ENCODE measurements at places on chromosomes 5 and 9.

DNA sequence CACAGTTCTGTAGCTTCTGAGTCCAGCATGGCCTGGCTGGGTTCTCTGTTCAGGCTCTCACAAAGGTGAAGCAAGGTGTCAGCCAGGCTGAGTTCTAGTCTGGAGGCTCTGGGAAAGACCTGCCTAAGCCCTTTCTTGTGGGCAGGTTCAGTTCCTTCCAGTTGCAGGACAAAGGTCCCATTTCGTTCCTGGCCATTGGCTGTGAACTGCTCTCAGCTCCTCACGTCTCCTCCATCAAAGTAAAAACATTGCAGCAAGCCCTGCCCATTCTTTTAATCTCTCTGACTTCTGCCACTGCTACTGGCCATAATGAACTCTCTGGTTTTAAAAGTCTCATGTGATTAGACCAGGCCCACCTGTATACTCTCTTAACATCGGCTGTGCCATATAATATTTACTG, 61.6 kb upstream of the BARX1 start:
- DNase-seq: peak; percentile 45

DNA sequence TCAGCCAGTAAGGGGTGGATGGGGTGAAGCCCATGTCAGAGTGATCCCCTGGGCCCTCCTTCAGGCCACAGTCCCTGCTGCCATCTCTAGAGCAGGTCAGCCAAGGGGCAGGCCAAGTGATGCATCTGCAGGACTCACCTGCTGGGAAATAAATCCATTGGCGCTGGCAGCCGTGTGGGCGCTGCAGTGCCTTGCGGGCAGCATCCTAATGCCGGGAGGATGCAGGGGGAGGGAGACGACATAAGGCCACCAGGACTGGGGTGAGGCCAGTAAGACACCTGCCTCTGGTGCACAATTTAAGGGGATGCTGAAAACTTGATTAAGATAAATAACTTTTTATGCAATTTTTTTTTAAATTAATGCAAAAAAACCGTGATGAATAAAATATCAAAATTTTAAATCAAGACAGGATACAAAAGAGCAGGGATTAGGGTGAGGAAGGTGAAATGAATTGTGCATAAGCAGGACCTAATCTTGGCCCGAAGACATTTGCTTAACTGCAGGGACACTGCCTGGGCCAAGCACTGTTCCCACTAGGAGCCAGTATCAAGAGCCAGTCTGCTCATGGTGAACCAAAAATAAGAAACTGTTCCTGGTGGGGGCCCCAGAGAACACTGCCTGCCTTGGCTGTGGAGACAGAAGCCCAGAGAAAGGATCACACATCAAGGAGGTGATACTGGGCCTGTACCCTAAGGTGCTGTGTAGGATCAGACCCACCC, 67.5 kb upstream of the CPLX2 start:
- DNase-seq: no peak

GRCh38 chr5:65072850-65073249, 304.1 kb downstream of the CWC27 start:
- no peak for DNase-seq

GRCh38 chr9:77384406-77384805, 207.1 kb downstream of the VPS13A start:
- no peak for DNase-seq

DNA sequence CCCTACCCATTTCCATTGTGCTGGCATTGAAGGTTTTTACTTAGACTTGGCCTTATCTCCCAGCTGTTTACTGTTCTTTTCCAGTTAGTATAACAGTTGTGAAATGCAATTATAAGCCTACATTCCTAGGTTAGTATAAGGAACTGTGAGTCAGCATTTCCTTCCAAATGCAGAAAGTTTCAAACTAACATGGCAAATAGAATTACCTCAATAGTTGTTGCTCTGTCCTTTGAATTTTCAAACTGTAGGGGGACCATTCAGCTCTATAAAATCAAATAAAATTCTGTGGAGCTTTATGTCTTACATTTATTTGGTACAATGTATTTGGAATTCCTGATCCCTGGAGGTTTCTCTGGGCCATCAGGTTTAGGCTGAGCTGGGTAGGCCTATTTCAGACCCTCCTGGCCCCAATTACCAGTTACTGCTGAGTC, 47.2 kb downstream of the ARHGEF28 start:
- no peak for DNase-seq
